ENCODE measurements at places on chromosomes 3 and 15. TPM values are rescaled to one million over a fixed set of nuclear protein-coding genes. Genes with fewer than 3 reads are reported as not detected.

Gene SNUPN
- 10.1 TPM for total RNA-seq

Gene CEP152
- 12.8 TPM for total RNA-seq

Gene CLSTN2
- not detected for total RNA-seq

Gene LRRC3B
- 0.10 TPM for total RNA-seq

Gene WDR93
- total RNA-seq = not detected

Gene TGM4
- total RNA-seq = not detected

Gene SPSB4
- total RNA-seq = not detected

All from mononuclear cell (primary cell).